Tibial nerve (tissue), 4 donors: ENCODE measurements at places on chromosomes 4 and X. TPM values are rescaled to one million over a fixed set of nuclear protein-coding genes. Genes with fewer than 3 reads are reported as not detected.

- DNase-seq, result no peak
Observed at GRCh38 chr4:185213877-185214276, 4.5 kb downstream of the SNX25 start.

The MAGEA12 gene
- total RNA-seq, result not detected

DNA sequence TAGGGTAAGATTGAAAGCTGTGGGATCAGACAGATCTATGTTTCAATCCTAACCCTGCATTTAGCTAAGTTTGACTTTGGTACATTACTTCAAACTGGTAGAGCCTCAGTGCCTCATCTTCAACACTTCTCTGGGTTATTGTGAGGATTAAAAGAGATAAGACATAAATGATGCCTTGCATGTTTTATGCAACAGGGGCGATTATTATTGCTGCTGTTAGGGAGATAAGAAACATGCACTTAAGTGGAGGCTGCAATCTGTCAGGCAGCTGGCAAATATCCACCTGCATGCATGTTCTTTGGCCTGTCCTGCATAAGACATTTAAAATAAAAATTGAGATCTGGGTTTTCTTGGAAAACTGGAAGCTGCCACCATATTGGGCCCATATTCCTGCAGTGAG is 24.6 kb downstream of the UNC5C start:
- no peak for DNase-seq

DNA sequence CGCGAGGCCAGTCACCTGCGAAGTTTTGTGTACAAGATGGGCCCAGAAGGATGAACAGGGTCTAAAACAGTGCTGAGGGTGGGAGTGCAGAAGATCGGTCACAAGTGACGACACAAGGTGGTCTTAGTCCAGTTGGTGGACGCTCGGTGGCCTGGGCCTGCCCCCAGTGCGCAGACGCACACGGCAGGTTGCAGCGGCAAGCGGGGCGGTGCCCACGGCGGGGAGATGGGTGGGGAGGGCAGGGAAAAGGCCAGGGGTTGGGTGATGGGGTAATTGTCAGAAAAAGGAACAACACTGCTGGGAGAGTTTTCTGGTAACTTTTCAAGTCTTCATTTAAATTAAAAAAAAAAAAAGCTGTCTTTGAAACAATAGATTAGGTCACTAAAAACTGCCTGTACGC is 1.0 kb upstream of the PRDX4 start:
- DNase-seq, result no peak

DNA sequence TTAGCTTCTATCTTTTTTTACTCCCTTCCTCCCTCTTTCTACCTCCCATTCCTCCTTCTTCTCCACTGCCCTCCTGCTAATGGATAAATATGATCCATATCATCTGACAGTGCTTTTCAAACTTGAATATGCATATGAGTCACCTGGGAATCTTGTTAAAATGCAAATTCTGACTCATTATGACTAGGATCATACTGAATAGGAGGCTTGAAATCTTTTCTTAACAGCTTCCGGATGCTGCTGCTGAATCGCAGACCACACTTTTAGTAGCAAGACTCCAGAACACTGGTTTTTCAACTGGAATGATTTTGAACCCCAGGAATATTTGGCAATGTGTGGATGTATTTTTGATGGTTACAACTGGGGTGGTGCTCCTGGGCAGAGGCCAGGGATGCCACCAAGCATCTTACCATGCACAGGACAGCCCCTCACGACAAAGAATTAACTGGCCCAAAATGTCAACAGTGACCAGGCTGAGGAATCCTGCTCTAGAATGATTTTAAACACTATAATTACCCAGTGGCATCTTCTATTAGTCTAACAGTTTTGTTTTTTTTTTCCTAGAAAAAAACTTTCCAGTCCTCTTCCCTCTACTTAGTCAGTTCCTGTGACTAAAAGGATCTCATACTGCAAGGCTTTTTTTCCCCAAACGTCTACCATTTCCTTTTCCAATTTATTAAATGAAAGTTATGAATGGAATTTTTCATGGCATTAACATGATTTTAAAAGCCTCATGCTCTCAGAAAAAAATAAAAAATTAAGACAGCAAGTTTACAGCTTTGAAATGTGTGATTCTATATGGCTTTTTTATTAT is 10.6 kb upstream of the PYURF start:
- no peak for DNase-seq

The GLOD5 gene
- not detected for total RNA-seq

GRCh38 chrX:11393949-11394654 is 100.9 kb downstream of the AMELX start:
- DNase-seq, result no peak

DNA sequence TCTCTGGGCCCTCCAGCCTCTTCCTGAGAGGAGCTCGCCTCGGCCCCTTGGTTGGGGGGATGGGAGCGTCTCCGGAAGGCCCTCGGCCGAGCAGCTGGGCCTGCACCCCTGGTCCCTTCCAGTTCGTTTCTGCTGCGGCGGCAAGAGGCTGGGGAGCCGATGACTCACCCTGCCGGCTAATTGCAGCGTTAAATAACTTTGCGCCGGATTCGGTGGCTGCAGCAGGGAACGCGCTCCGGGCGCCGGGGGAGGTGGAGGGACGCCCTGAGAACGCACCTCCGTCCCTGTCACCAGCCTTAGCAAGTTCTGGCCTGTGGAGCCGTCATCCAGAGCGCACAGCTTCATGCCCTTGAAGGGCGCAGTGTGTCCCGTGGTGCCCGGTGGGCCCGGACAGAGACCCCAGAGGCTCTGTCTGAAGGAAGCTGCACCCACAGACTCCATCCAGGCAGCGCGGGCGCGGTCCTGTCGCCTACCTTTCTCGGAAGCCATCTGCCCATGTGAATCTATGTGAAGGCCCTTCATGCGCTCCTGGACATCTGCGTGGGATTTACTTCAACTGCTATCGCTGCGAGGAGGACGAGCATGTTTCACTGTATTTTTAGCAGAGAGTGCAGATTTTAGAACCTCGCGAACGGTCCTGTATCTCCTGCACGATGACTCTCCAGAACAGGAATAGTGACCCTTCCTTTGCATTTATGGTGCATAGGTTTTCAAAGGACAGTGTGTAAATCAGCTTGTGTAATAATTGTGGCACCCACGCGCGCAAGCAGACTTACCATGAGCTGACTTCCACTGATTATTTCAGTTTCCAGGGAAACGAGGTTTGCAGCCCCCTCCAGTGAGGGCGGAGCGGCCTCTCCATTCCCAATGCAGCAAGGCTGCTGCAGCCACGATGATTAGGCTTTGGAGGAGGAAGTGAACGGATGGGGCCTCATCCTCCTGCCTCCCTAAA is 1.7 kb upstream of the TMEM271 start:
- DNase-seq, result no peak
